ENCODE measurements at places on chromosomes 12 and 14.

GRCh38 chr14:89911010-89911919 lies 43.3 kb downstream of the EFCAB11 start:
- no peak for DNase-seq

GRCh38 chr14:81971911-81972310 lies 438.3 kb upstream of the SEL1L start:
- DNase-seq, result no peak

DNA sequence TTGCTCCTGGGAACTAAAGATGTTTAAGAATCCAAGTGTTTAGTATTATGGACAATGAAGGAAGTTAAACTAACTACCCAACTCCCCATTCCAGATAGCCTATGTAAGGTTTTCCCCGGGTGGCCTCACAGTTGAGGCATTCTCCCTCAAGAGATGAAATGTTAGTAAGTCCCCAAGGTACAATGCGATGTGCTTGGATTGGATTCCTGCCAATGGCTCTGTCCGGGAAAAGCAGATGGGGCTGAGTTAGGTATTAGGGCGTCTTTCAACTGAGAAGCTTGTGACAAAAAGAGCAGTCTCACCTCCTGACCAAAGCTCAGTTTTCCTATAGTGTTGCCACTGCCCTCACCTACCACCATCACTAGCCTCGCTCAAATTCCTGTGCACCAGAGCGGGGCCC lies 64.8 kb upstream of the E2F7 start:
- no peak for DNase-seq

DNA sequence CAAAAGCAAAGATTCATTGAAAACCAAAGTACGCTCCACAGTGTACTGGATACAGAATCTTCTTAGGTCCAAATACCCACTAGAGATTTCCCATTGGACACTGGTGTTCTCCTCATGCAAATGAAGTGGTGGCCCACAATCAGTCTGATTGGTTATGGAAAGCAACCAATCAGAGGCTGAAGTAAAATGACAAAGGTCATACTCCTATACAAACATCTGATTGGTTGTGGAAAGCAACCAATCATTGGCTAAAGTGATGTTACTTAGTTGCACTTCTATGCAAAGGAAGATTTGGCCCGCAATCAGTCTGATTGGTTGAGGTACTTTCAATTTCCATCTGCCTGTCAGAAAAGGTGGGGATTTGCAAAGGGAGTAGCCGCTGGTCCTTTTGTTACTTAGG lies 1.3 kb upstream of the WASHC3 start:
- no peak for DNase-seq

- DNase-seq, result no peak
Observed at GRCh38 chr12:59088673-59089072, 168.4 kb upstream of the LRIG3 start.
